ENCODE measurements at places on chromosomes 2 and 18.

DNA sequence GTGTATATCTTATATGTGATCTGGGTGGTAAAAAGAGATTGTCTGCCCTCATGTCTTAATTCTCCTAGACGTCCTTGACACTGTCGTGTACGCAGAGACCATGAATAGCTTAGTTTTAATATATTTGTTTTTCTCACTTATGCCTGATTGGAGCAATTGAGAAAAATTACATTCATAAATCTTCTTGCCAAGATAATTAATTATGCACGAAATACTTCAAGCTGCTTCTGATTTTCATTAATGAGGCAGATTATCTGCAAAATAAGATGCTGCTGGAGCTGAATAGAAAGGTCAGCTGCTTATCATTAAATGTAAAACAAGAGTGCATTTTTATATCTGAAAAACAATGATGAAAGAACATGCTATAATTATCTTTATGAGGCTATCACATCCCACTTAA is 95.9 kb downstream of the CCDC141 start:
- no peak for DNase-seq

GRCh38 chr18:35810520-35810919 is 162.0 kb upstream of the RMP24 start:
- DNase-seq = no peak

DNA sequence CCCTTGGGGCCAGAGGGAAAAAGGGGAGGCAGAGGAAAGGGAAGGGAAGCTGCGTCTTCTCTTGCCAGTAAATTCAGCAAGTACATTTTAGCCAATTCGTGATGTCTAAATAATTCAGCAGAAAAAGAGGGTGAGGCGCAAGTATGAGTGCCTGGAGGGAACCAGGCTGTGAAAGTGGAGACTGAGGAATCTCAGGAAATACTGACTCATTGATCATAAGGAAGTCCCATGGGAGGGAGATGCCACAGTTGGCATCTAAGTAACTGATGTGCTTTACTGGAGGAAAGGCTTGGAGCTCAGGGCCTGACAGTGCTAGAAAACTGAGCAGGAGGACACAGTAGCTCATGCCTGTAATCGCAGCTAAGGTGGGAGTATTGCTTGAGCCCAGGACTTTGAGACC is 31.1 kb downstream of the KIF5C start:
- no peak for DNase-seq

GRCh38 chr2:38723173-38723572 is 28.0 kb downstream of the SRSF7 start:
- no peak for DNase-seq

- no peak for DNase-seq
Measured at GRCh38 chr2:187429989-187430388, 18.1 kb downstream of the CALCRL start.

DNA sequence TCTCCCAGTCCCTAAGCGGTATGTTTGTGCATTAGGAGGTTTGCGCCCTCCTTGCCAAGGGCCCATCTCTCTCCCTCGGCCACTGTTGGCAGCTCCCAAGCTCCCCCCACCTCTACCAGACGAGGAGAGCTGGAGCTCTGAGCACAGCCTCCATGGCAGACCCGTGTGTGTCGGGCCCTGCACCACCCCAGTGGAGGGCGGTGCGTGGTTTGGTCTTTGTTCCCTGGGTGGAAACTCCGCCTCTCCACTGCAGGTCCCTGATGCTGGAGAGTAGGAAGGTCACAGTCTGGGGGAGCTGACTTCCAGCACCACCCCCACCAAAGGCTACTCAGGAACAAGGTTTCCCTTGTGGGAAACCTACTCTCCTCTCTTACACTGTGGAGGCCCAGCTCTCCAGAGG is 162.6 kb upstream of the FHL2 start:
- DNase-seq = no peak

DNA sequence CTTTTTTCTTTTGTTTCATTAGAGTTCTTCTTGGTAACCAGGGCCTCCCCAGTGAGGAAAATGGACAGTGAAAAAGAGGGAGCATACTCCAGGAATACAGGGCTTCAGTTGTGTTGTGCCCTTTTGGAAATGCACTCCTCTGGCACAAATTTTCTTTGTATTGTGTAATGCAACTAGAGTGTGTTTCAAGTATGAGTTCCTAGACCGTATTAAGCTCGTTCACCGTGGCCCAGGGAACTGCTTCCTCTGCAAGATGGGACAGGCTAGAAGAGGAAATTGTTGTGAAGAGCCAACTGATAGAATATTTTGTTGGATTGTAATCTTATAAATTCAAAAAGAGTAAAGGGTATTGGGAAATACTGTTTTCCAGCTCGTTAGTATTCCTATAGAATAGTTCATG is 137.2 kb upstream of the TTC39C start:
- no peak for DNase-seq

GRCh38 chr18:12474876-12475275 is 67.1 kb downstream of the PRELID3A start:
- no peak for DNase-seq

- no peak for DNase-seq
Measured at GRCh38 chr2:227617316-227618230, at the start of gene SCYGR4. Gene SCYGR4 (plus strand): TSS chr2:227617498. CDS start chr2:227617498, 0 bp downstream.

- no peak for DNase-seq
Measured at GRCh38 chr2:36387258-36387916, 31.8 kb downstream of the CRIM1 start.

GRCh38 chr18:9113468-9114149 is 11.1 kb downstream of the NDUFV2 start:
- DNase-seq = no peak

- no peak for DNase-seq
Measured at GRCh38 chr2:158761621-158762020, 33.5 kb upstream of the DAPL1 start.

DNA sequence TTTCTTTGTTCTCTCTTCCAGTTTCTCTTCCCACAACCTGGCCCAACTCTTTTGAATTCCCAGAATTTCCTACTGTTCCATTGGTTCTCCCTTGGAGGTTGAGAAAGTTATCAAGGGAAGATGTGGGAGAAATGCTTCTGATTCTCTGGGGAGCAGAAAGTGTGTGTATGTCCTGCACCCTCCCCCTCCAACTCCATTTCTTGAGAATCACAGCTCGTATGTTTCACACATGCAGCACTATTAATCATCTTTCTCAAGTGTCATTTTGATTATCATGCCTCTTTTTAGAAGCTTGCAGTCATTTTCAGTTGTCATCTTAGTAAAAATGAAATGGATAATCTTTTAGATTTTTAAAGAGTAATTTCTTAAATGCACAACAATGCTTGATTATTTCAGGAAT is 296.8 kb upstream of the SLC39A10 start:
- DNase-seq = no peak

GRCh38 chr2:85199698-85200097 is 66.5 kb downstream of the TCF7L1 start:
- no peak for DNase-seq

DNA sequence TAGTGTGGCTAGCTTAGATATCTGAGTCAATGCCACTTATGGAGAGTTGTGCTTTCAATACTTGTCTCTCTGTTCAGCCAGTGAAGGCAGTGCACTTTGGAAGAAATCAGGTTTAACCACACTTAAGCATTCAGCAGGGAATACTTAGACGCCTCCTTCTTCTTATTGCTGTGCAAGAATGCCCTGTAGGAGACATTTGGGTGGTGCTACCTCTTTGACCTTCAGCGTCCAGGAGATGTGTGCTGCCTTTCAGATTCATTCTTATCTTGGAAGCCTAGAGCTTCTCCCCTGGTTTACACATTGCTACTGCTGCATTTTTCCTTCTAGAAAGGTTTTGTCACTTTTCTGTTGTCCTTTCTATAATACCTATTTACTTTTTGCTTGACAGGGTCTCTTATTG is 350.5 kb downstream of the ARL6IP6 start:
- no peak for DNase-seq

- DNase-seq = no peak
Measured at GRCh38 chr2:216555274-216555673, 56.6 kb downstream of the RPL37A start.

- DNase-seq = no peak
Measured at GRCh38 chr2:64639691-64640090, 14.0 kb downstream of the SERTAD2 start.

DNA sequence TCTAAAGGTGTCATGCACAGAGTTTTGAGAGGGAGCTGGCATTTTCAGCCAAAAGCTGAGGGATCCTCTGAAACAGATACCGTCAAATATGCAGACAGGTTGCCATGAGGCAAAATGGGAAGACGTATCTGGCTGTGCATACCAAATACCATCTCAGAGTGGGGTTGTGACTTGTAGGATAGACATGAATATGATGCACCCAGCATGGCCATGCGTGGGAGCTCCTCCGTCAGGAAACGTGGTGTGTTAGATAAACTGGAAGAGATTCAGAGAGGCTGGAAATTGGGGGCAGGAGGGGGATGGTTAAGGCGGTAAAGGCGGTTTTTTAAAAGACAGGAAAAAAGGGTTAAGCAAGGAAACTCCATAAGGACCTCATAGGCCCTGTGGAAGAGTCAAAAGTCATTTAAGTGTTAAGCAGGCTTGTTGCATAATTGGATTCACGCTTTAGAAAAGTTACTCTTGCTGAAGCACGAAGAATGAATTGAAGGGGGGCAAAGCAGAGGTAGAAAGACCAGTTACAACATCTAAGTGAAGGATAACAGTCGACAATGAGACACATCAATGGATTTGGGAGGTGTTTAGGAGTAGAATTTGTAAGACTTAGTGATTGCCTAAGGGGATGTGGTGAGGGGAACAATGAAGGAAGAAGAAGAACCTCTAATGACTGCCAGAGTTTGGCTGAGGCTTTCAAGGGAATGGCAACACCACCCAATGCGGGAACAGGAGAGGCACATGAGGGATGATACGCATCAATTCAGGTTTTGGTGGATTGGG is 139.6 kb upstream of the CTAGE1 start:
- no peak for DNase-seq

- DNase-seq = no peak
Measured at GRCh38 chr2:9249020-9249800, 42.6 kb downstream of the ASAP2 start.

DNA sequence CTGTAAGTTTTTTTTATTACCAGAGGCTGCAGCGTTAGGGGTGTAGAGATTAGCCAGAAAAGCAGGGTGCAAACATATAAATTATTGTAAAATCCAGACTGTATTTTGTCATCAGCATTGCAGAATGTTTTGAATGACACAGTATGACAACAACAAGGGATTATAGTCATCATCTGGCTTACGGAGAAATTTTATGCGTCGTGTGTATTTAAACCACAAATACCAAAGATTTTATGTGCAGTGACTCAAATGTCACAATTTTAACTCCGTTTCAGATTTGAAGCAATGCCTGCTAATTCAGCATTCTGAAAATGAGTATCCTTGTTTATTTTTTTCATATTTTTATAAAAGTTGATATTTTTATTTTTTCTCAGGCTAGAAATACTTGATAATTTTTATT is 19.4 kb upstream of the TMX3 start:
- DNase-seq = no peak

DNA sequence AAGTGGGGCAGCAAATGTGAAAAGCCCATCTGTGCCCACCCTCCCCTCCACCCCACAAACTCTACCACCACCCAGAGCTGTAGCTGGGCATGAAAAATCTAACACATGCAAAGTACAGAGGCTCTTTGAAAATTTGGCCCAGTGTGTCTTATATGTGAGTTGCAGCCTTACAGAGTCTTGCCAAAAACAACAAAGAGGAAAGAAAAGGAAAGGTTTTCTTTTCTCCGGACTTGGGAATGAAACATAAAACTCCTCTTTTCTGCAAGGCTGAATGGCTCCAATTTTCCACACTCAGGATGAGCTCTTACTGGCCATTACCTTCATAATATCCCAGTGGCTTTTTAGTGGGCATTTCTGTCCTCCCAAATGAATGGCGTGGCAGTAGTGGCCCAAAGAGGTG is 27.9 kb upstream of the POU3F3 start:
- DNase-seq = no peak

DNA sequence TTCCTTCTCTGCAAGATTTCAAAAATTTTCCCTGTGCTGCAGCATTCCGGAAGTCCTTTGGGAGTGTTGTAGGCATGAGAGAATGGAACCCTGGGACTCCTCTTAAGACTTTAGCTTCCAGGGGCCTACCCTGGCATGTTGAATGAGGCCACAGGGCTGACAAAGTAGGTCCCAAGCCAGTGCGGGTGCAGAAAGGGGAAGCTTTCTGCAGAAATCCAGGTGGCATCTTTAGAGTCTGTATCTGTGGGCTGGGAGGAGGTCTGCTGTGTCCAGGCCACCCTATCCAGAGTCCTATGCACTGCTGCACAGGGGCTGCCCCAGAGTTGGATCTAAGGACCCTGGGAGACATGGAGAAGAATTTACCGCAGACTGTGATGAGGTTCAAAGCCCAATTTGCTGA is 1.9 kb upstream of the SIX2 start:
- DNase-seq = no peak

DNA sequence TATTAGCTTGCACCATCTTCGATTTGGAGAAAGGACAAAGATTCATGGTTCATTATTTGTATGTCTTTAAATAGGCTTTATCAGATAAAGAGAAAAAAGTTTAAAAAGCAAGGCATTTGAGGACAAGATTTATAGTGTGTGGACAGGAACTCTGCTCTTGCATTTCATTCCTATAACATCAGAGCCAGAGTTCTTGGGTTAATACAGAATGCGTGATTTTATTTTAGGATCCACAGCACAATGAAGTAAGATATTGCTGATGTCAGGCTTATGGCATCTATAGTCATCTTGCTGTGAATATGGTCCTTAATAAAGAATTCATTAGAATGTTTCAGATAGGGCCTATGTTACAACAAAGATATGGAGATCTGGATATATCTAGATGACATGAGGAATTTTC is 19.7 kb downstream of the RASGRP3 start:
- no peak for DNase-seq

GRCh38 chr2:103817746-103818145 is 1036.2 kb upstream of the POU3F3 start:
- no peak for DNase-seq

GRCh38 chr18:11324510-11324909 is 175.1 kb upstream of the PIEZO2 start:
- DNase-seq = no peak

GRCh38 chr2:63486861-63487290 is 101.4 kb downstream of the WDPCP start:
- no peak for DNase-seq

GRCh38 chr18:49976795-49977560 is 163.6 kb upstream of the ACAA2 start:
- no peak for DNase-seq

DNA sequence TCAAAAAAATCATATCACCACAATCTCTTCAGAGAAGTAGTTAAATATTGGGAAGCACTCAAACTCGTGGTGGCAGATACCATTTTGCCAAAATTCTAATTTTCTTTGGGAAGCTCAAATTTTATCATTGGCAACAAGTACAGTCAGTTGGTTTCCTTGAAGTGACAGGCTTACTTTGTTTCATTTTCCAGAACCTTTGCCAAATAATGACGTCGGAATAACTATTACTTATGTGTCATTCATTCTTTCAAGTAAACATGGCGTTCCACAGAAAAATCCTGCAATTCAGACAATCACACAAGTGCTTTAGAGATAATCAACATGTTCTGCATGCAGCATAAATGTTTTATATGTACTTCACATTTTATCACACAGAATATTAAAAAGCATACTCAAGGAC is 5.4 kb downstream of the TTLL4 start:
- no peak for DNase-seq

Data from activated CD8-positive, alpha-beta memory T cell treated with anti-CD3 and anti-CD28 coated beads, Interleukin-2, amount 50 U/mL, for 4 hours (primary cell).